SJSA1 (cell line): ENCODE measurements at places on chromosomes 1 and 21. TPM values are rescaled to one million over a fixed set of nuclear protein-coding genes. Genes with fewer than 3 reads are reported as not detected.

KRTAP13-2 gene
- total RNA-seq, result not detected in 2 replicates

DIP2A gene
- 10.8 and 19.2 TPM in 2 replicates for total RNA-seq

C1orf167 gene
- total RNA-seq, result not detected in 2 replicates

ZMYND12 gene
- not detected in 2 replicates for total RNA-seq

USP1 gene
- total RNA-seq, result 100 and 106 TPM in 2 replicates

ANKRD34A gene
- total RNA-seq, result 0.13 TPM in 1 of 2 replicates, not detected in the other

WDR3 gene
- total RNA-seq, result 22.9 and 31.7 TPM in 2 replicates

CYB561D1 gene
- total RNA-seq, result 3.5 and 5.5 TPM in 2 replicates

SLC30A1 gene
- 11.3 and 14.5 TPM in 2 replicates for total RNA-seq

MXRA8 gene
- total RNA-seq, result 192 and 224 TPM in 2 replicates

NBPF6 gene
- total RNA-seq, result not detected in 2 replicates

KRTAP12-2 gene
- not detected in 2 replicates for total RNA-seq

IQGAP3 gene
- 38.3 and 64.1 TPM in 2 replicates for total RNA-seq

CBS gene
- total RNA-seq, result 17.9 and 34.2 TPM in 2 replicates

ACP6 gene
- 2.9 and 10.1 TPM in 2 replicates for total RNA-seq

KRTAP10-5 gene
- total RNA-seq, result not detected in 2 replicates

FGR gene
- not detected in 2 replicates for total RNA-seq

CD101 gene
- total RNA-seq, result 0.05 and 0.50 TPM in 2 replicates

ETS2 gene
- total RNA-seq, result 44.4 and 48.2 TPM in 2 replicates

ADGRL2 gene
- 0.22 and 3.5 TPM in 2 replicates for total RNA-seq

DISP3 gene
- not detected in 2 replicates for total RNA-seq

TARS2 gene
- 8.7 and 13.3 TPM in 2 replicates for total RNA-seq

FTCD gene
- total RNA-seq, result not detected in 2 replicates

CD1D gene
- not detected in 2 replicates for total RNA-seq

CD53 gene
- total RNA-seq, result not detected in 2 replicates

OR2T1 gene
- total RNA-seq, result not detected in 2 replicates
